Lung (tissue), 17 donors: ENCODE measurements at places on chromosomes 3 and 15.

GRCh38 chr3:6504347-6504746 lies 356.6 kb upstream of the GRM7 start:
- no peaks in the 10 kb centered on the region for H3K27me3 ChIP-seq
- H3K4me3 ChIP-seq: no peak overlapping the region
- H3K27ac ChIP-seq: no peak overlapping the region
- H3K4me1 ChIP-seq: no peaks in the 10 kb centered on the region

GRCh38 chr3:124860599-124860998 lies 26.6 kb downstream of the ITGB5 start:
- no peak overlapping the region for H3K4me3 ChIP-seq
- H3K27me3 ChIP-seq: no peaks in the 10 kb centered on the region
- H3K27ac ChIP-seq: peak overlapping the region; percentile 74
- DNase-seq: peak; percentile 52
- H3K36me3 ChIP-seq: peaks cover 9% of the 10 kb centered on the region

DNA sequence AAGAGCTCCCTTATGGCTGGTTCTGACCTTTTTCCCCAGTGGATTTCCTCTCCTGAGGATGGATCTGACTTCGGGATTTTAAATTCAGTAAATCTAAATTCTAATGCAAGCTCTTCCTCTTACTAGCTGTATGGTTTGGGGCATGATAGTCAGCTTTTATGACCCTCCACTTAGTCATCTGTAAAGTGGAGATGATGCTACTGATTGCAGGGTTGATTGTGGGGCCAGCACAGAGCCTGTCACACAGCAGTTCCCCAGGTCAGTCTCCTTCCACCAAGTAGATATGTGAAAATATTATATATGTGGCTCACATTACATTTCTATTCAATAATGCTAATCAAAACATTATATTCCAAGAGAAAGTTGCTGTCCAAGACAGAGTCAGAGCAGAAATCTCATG lies 141.3 kb upstream of the UBE2E1 start:
- H3K4me3 ChIP-seq: no peak overlapping the region
- DNase-seq: no peak
- no peak overlapping the region for H3K27ac ChIP-seq
- no peaks in the 10 kb centered on the region for H3K27me3 ChIP-seq
- H3K4me1 ChIP-seq: no peaks in the 10 kb centered on the region
- H3K36me3 ChIP-seq: no peaks in the 10 kb centered on the region

DNA sequence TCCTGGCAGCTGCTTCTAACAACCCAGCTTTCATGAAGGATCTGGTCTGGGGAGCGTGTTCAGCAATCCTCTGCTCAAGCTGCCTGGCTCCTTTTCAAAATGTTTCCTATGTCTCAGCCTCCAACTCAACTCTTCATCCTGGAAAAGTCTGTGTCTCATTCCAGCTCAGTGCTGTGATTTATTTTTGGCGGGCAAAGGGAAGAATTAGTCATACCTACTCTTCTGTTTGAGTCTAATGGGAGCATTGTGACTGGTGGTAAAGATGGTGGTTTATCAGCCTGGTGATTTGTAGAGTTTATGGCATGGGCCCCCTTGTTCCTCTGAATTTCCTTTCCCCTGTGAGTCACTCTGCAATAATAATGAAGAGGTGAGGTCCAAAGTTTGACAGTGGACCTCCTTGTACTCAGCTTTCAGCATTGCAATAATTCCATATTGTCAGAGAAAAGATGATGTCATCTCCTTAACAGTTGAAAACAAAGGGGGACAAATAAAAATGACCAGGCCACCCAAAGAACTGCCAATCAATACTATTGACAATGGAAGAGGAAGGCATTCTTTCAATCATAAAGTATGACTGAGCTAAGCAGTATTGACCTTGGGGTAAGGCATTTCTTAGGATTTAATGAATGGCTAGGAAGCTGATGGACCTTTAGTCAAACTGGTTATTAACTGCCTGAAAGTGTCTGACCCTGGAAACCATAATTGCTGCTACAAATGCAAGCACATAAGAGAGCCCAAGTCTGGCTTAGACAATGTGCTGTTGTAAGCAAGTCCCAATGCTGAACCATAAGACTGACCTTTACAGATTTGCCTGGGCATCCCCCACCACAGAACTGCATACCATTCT lies 204.7 kb upstream of the MCTP2 start:
- no peak overlapping the region for H3K27ac ChIP-seq
- DNase-seq: no peak
- H3K27me3 ChIP-seq: no peaks in the 10 kb centered on the region
- no peaks in the 10 kb centered on the region for H3K36me3 ChIP-seq
- no peak overlapping the region for H3K4me3 ChIP-seq
- no peaks in the 10 kb centered on the region for H3K4me1 ChIP-seq

DNA sequence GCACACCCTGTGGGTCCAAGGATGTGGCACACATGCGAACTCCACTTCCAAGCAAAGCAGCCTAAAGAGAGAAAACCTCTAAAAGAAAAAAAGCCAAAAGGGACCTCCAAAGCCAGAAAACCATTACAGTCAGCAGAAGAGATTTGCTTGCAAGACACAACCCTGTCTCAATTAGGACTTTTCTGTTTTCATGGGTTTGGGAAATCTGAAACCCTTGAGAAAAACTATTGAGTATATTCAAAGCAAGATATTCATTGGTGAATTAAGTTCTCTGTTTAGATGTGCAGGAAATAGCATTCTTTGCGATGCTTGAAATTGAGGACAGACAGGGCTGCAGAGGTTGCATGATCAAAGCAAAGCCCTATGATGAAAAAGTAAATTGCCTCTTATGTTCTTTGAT lies 10.2 kb upstream of the LDHAL6B start:
- H3K27ac ChIP-seq: no peak overlapping the region
- peak; percentile 18 for DNase-seq
- H3K4me1 ChIP-seq: no peaks in the 10 kb centered on the region
- no peaks in the 10 kb centered on the region for H3K27me3 ChIP-seq
- no peak overlapping the region for H3K4me3 ChIP-seq

DNA sequence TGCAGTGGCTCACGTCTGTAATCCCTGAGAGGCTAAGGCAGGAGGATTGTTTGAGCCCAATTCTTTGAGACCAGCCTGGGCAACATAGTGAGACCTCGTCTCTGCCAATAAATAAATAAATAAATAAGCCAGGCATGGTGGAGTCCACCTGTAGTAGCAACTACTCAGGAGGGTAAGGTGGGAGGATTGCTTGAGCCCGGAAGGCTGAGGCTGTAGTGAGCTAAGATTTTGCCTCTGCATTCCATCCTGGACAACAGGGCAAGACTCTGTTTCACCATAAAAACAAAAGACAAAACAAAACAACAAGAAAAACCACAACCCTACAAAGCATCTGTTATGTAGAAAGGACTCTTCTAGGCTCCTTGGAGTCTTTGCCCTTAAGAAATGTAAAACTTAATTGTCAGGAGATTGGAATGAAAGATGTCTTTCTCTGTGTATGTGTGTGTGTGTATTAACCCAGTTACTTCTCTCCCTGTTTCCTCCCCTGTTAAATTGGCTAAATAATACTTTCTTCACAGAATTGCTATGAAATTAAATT lies 9.5 kb downstream of the NECTIN3 start:
- H3K4me3 ChIP-seq: no peak overlapping the region
- DNase-seq: no peak
- no peaks in the 10 kb centered on the region for H3K36me3 ChIP-seq
- no peak overlapping the region for H3K27ac ChIP-seq

DNA sequence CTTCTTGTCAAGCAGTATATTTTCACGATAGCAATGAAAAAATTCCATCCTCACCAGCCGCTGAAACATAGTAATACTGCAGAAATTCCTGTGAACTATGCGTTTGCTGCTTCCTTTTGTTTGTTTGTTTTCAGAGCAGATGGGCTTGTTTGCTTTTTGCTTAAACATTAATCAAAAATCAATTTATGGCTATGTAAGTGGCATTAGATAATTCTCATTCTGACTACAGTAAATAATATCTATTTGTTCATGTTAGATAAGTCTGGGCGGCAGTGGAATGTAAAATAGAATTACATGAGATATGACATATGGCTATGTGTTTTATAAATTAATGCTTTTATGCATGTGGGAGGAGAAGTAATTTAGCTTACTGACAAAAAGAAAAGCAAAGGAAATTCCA lies 163.7 kb downstream of the PGPEP1L start:
- H3K27ac ChIP-seq: no peak overlapping the region
- no peak for DNase-seq
- no peaks in the 10 kb centered on the region for H3K27me3 ChIP-seq
- peaks cover 8% of the 10 kb centered on the region for H3K4me1 ChIP-seq

DNA sequence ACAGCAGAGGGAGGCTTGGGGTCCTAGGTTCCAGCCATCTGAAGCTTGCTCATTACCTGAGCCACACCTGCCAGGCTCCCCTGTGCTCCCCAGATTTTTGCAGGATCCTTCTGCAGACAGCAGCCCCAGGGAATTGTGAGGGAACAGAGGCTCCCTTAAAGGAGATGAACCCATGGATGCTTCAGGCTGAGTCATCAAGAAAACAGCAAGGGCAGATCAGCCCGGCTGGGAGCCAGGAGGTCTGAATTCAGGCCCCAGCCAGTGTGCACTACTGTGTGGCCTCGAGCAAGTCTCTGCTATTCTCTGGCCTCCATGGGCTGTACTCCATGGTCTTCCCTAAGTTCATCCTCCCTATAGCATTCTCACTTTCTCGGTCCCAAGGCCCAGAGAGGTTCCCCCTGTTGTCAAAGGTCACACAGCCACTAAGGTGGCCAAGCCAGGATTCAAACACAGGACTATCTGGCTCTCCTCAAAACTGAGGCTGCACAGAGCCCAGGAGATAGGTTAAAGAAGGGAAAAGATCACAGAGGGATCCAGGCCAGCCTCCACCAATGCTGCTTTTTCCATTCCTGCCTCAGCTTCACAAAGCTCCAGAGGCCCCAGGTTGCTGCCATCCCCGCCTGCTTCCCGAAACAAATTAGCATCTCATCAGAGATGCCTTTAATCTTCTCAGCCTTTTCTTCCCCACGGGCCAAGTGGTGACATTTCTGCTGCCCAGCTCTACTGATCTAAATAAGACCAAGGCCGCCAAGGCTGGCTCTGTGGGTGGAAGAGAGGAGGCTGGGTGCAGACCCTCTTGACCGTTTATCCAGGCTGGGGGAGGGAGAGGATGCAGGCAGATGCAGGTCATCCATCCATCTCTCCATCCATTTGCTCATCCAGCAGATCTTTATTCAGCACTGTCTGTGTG lies 21.2 kb upstream of the GRIP2 start:
- no peaks in the 10 kb centered on the region for H3K36me3 ChIP-seq
- DNase-seq: no peak
- H3K27me3 ChIP-seq: no peaks in the 10 kb centered on the region
- peaks cover 4% of the 10 kb centered on the region for H3K4me1 ChIP-seq
- H3K27ac ChIP-seq: no peak overlapping the region

DNA sequence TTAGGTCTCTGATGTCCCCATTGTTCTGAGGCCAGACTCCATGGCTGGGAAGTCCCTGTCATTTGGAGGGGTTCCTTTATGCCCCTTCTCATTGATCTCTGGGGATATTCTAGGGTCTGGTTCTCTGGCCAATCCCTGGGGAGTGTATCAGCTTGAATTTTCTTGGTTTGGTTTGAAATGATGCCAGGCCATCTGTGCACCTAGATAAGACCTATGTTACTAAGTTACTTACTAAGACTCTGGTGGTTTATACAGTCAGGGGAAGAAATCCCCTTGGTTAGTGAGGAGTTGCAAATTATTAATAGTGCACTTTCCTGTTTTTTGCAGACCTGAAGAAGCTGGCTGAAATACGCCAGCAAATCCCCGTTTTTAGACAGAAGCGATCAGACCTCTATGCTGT lies 20.3 kb downstream of the NIT2 start:
- H3K4me3 ChIP-seq: no peak overlapping the region
- H3K27me3 ChIP-seq: no peaks in the 10 kb centered on the region
- DNase-seq: no peak
- no peaks in the 10 kb centered on the region for H3K4me1 ChIP-seq
- H3K36me3 ChIP-seq: peaks cover 34% of the 10 kb centered on the region

DNA sequence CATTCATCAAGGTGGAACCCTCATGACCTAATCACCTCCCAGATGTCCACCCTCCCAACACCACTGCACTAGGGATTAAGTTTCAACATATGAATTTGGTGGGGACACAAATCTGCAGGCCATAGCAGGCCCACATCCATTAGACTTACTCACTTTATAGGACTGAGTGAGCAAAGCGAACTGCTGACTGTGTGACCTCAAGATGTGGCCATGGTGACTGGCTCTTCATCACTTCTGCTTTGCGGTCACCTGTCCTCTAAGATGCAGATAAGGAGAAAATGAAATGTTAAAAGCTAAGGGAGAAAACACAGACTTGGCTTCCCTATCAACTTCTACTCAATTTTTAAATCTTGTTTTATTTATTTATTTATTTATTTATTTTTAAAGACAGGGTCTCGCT lies 14.5 kb upstream of the DCP1A start:
- H3K27ac ChIP-seq: no peak overlapping the region
- DNase-seq: no peak
- no peaks in the 10 kb centered on the region for H3K27me3 ChIP-seq

DNA sequence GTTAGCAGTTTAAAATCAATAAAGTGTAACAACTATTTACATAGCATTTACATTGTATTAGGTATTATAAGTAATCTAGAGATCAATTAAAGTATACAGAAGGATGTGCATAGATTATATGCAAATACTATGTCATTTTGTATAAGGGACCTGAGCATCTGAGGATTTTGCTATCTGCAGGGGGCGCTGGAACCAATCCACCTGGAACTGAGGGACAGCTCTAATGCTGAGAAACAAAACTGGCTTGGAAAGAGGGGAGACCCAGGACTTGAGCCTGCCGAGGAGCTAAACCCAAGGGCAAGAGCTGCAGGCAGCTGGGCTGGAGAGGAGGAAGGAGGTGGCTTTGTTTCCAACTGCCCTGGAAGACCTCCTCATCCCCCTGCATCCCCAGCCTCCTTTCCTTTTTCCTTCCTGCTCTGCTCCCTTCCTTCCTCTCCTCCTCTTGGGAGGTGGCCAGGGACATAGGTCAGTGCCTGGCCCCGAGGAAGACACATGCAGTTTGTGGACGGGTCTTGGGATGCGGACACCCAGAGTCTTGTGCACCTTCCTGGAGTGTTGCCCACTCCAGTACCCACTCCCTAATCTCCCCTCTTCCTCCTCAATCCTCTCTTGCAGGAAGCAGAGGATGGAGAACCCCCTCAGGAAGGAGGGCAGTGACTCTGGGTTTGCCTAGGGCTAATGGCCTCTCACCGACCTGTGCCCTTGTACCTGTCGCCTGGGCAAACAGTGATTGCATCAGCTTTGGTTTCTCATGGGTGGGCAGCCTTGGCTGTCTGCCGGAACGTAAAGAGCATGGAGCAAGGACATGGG lies 825 bp upstream of the RTP3 start:
- DNase-seq: no peak
- no peaks in the 10 kb centered on the region for H3K36me3 ChIP-seq
- no peaks in the 10 kb centered on the region for H3K27me3 ChIP-seq
- H3K4me1 ChIP-seq: no peaks in the 10 kb centered on the region
- H3K27ac ChIP-seq: no peak overlapping the region

DNA sequence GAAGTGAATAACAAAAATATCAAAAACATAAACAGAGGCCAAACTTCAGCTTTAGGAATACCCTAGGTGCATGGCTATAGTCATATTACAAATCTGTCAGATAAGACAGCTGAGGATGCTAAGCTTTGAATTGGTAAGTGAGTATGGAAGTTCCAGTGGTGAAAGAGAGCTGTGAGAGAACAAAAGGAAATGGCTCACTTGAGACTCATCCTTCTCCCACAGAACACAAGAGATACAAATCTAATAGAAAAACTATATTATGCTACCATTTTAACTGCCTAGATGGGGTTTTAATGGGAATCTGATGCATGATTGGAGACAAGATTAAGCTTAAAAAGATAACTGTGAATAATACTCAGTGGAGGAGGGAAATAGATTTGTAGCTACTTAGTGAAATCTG lies 21.5 kb upstream of the PEX5L start:
- H3K27ac ChIP-seq: no peak overlapping the region
- H3K27me3 ChIP-seq: no peaks in the 10 kb centered on the region
- H3K36me3 ChIP-seq: no peaks in the 10 kb centered on the region
- H3K4me1 ChIP-seq: no peaks in the 10 kb centered on the region
